ENCODE measurements at places on chromosomes 5 and 9.

- DNase-seq: no peak
Observed at GRCh38 chr5:97149709-97150108, 7.3 kb upstream of the LIX1 start.

DNA sequence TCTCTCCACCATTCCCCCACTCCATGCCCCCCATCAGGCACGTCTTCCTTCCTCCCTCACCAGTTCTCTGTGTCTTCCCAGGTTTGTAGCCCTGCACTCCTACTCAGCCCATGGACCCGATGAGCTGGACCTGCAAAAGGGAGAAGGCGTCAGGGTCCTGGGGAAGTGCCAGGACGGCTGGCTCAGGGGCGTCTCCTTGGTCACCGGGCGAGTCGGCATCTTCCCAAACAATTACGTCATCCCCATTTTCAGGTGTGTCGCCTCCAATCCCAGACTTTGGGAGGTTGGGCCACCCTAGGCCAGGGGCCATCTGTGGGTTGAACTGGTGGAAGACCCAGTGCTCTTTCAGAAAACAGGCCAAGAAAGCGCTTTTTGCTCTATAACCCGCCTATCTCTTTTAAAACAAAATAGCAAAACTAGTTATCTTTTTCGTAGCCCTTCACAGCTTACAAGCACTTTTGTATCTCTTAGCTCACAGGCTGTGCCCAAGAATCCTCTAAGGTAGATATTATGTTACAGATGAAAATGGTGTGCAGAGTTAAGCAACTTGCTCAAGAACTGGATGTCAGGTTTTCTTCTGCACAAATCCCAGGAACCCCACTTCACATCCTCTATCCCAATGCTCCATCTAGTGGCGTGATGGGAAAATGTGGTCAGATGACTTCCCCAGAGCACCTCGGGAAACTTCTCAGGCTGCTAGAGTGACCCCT lies 56.2 kb downstream of the PLAC8L1 start:
- no peak for DNase-seq

DNA sequence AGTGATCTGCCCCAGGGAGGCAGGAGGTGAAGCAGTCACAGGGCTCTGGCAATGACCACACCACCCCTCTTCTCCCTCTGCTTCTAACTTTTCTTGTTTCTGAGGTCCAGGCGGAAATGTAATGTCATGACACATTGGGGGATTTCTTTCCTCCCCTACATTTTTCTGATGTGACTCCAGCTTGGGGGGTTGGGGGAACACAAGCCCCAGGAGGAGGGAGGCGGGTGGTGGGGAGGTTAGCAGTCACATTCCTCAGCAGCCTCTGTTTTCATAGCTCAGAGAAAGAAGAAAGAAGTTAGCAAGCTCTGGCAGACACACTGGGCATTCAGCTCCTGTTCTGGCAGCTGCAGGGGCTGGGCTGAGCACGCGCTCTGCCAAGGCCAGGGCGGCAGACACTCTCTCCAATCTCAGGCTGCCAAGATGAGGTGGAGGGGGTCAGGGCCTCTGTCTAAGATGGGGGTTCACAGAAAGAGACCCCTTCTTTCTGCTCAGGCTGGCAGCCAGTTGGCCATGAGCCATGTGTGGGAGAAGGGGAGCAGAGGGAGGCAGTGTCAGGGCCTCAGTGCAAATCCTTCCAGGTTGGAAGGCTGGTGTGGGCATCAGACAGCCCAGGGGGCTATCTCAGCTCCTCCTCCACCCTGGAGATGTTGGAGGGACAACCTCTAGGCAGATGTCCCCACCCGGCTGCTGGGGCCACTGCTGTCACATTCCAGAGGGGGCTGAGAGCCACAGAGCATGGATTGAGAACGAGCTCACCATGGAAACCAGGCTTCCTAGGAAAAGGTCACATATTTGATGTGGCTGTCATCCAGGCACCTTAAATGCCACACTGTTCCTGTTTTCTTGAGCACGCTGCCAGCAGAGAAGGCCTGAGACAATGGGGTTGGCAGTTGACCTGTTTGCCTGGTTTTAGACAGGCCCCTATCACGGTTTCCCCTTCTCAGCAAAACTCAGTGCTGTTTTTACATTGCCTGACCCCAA lies 20.1 kb upstream of the PFDN1 start:
- DNase-seq: no peak

DNA sequence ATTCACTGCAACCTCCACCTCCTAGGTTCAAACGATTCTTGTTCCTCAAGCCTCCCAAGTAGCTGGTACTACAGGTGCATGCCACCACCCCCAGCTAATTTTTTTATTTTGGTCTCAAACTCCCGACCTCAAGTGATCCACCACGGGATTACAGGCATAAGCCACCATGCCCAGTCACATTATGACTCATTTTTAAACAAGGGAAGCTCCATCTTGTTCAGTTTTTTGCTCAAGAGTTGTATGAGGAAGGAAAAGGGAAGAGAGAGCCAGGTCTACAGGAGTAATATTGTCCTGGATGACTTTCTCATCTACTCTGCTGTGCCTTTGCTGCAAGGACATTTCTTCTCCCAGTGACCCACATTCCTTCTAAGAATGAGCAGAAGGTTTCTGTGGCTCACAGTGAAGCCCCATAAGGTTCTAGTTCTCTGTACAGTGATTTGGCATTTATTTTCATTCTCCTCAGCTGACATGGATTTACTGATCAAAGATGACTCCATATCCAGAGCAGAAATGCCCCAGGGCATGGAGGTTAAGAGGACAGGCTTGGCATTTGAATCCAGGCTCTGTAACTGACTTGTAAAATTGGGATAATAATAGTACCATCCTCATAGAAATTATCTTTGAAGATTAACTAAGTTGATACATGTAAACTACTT lies 153.5 kb downstream of the CDH6 start:
- no peak for DNase-seq

DNA sequence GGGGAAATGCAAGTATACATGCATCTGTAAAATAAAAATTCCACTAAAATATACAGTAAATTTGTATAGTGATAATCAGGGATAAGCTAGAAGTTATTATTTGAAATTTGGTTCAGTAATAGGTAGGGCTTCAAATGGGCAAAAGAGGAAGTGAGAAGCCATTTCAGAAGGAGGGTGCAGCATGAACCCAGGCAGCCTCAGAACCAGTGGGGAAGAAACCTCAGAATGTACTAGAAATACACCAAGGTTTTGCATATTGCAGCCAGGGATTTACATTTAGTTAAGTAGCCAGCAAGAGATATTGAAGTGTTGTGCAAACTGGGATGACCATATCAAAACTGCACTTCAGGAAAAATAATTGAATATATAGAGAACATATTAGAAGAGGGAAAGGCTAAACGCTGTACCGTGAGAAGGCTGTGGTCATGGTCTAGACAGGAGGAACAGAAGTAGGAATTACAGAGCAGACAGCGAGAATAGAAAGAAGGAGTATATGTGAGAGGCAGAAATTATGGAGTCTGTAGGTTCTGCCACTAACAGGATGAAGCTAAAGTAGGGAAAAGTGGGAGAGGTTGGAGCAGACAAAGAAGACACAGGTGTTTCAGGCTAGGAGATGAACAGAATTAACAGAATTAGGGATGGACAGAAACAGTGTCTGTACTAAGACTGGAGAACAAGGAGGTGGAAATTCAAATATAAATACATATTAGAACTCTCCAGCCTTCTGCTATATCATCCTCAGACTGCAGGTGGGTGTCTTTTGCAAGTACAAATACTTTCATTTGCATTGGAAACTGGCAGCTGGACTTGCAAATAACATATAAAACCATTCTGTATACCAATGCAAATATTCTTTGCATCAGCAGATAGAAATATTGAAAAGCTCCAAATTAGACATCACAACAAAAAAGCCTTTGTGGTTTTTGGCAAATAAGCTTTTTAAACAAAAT lies 335.6 kb downstream of the ZNF608 start:
- no peak for DNase-seq

- DNase-seq: no peak
Observed at GRCh38 chr9:130036099-130036498, 6.9 kb downstream of the FNBP1 start.

GRCh38 chr9:95014917-95015316 lies 288.4 kb downstream of the AOPEP start:
- no peak for DNase-seq

DNA sequence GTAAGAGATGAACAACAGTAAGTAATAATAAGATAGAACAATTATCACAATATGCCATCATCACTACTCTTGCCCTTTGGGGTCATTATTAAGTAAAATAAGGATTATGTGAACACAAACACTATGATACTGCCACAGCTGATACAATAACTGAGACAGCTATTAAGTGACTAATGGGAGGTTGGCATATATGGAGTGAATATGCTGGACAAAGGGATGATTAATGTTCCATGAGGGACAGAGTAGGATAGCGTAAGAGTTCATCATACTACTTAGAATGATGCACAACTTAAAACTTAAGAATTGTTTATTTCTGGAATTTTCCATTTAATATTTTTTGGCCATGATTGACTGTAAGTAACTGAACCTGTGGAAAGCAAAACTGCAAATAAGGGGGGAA lies 16.6 kb downstream of the POU5F2 start:
- no peak for DNase-seq

DNA sequence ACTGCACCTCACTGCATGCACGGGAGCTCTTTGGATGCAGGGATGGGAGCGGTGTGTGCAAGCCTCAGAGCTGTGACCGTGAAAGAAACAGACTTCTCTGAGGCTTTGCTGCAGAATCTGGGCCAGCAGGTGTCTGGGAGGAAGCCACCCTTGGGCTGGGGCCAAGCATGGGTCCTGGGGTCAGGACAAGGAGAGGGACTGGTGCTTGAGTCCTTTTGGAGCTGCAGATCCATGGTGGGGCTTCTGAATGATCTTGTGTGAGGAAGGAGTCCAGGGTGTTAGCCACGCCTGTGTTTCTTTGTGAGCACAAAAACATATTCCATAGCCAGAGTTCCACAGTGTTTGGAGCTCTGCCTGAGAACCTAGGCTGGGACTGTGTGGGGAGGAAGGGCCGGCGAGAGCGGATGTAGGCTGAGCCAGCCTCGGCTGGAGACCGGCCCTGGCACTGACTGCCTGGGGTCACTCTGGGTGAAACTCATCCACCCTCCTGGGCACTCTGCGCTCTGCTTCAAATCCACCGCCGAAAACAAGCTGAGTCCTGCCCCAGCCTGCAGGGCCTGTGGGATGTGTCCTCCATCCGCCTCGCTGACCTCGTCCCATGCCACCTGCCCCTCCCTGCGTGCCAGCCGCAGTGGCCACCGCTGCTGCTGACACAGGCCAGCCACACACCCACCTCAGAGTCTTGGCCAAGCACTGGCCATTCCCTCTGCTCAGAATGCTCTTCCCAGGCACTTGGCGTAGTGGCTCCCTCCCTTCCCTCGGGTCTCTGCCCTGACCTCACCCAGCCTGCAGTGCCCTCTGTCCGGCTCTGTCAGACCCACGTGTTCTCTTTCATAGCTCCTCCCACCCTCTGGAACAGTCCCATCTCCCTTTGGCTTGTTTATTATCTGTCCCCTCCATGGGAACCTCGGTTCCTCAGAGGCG lies 26.7 kb downstream of the ERGIC1 start:
- DNase-seq: no peak

GRCh38 chr9:133141833-133142595 lies 21.0 kb upstream of the RALGDS start:
- DNase-seq: no peak

DNA sequence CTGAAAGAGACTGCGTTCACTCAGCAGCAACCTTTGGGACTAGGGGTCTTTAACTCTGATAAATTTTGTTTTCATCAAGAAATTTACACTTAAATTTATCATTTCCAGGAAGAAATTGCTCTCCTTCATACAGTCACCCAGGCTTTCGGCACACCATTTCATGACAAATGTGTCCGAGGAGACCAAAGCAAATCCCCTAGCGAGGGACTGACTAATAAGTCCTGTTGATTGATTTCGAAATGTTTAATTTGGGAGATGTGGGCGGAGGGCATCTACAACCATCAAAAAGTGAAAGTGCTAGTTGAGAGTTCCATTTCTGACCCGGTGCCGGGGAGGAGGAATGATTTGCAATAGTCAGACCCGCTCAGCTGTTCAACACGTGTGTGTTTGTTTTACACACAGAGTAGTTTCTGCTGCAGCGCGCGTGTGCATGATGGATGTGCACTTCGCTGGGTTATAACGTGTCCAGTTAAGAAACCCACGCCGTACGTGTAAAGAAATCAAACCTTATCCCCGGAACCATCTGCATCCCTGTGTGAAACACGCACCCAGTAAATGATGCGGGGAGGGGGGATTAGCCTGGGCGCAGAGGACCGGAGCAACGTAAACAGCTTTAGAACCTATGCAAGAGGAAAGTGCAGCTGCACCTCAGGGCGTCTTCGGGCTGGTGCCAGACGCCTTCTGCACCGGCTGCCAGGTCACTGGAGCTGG lies 845 bp upstream of the NR4A3 start:
- no peak for DNase-seq

DNA sequence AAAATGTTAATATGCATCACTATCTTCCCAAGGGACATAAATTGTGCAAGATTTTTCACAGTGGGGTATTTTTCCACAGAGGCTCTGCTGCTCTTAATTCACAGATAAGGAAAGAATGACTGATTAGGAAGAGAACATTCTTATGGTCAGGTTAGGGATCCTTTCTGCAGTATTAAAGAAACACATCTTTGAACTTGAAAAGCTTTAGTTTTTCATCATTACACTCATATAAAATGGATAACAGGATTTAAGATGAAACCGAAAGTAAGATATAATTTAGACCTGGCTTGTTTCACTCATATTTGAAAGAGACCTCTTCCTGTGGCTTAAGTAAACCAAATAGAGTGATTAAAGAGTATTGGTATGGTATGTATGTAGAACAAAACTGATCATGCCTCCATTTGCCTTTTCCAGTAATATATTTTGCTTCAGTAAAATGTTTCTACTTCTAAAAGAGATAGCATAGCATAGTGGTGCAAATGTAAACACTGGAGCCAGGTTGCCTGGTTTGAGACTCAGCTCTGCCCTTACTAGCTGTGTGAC lies 160.0 kb downstream of the PRR16 start:
- DNase-seq: no peak
